DMS 273 treated with DMSO at 0.1 percent for 48 hours (cell line): ENCODE measurements at places on chromosomes 2 and 18.

DNA sequence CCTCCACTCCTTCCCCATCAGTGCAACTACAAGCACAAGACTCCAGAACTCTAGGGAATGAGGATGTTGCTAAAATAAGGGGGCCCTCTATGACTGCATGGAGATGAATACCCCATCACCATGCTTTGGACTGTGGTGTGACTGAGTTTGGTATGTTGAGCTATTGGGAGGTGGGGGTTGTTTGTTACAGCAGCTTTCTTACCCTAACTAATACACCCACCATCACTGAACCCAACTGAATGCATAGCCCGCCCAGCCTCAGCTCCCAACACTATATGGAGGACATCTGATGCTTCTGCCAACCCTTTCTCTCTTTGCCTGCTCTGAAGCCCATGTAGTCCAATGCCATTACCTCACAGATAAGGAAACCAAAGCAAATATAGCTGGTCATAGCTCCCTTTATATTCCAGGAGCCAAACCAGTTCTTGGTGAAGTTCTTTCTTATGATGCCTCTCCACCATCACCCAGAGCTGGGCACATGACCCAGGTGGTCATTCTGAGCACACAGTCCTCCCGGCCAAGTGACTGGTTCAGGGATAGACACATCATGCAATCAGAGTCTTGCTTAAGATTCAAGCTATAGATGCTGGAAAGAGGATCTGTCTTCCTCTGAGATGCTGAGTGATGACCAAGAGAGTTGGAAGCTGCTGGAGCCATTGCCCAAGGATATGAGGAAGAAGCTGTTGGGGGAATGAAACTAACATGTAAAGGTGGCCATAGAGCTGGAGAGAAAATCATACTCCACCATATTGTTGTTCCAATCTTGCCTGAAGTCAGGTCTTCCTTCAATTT is 155.6 kb upstream of the HAAO start:
- no peak for DNase-seq

GRCh38 chr18:57410749-57411148 is 24.4 kb upstream of the ONECUT2 start:
- no peak for DNase-seq

DNA sequence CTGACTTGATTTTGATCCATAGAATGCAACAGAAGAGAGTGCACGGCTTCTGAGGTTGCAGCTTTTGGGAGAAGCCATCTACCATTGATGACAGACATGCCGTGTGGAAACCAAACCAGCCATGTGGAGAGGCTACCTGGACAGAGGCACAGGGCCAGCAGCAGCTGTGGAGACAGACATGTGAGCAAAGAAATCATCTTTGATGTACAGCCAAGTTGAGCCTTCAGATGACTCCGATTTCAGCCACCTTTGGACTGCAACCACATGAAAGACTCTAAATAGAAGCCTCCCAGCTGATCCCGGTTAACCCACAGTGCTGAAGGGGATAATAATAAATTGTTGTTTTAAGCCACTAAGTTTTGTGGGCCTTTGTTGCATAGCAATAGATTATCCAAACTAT is 54.2 kb downstream of the TSN start:
- no peak for DNase-seq

DNA sequence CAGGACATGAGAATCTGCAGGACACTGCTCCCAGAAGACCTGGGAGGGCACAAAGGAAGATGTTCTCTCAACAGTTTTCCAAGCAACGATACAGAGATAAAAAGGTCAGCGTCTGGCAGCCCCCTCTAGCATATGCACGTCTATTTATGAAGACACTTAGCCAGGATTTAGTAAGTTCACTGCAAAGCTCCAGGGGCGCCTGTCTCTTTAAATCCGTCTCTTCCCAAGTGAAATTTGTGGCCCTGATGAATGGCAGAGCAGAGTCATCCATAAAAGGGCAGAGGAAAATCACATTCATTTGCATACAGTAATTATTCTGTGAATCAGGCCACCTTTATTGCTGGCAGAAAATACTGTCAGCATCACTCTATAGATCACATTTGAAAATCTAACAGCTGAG is 390.9 kb upstream of the SMIM21 start:
- no peak for DNase-seq

GRCh38 chr2:138787053-138787666 is 7.0 kb upstream of the NXPH2 start:
- peak; percentile 20 for DNase-seq

- DNase-seq: no peak
Measured at GRCh38 chr2:66567729-66568128, 132.8 kb downstream of the MEIS1 start.

DNA sequence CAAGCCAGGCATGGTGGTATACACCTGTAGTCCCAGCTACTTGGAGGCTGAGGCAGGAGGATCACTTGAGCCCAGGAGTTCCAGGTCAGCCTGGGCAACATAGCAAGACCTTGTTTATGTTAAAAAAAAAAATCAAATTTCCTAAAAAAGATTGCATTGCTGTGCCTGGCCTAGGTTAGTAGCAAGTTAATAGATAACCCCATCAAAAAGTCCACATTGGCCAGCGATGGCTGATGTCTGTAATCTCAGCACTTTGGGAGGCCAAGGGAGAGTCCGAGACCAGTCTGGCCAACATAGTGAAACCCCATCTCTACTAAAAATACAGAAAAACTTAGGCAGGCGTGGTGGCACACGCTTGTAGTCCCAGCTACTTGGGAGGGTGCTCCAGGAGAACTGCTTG is 38.7 kb downstream of the PARD6G start:
- no peak for DNase-seq

GRCh38 chr2:28471214-28471613 is 24.6 kb upstream of the PLB1 start:
- no peak for DNase-seq

GRCh38 chr2:103402336-103402735 is 640.5 kb downstream of the TMEM182 start:
- DNase-seq: no peak

GRCh38 chr18:50447952-50448351 is 73.1 kb downstream of the SKA1 start:
- no peak for DNase-seq

DNA sequence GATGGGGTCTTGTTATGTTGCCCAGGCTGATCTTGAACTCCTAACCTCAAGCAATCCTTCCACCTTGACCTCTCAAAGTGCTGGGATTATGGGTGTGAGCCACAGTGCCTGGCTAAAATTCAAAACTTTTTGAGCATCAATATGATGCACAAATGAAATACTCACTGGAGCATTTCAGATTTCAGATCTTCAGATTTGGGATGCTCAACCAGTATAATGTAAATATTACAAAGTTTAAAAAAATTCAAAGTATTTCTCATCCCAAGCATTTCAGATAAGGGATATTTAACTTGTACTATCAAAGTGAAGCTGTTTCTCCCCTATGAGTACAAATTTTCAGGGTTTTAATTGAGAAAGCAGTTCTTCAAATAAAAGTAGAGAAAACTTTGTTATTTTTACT is 164.1 kb upstream of the CCDC68 start:
- DNase-seq: no peak
